LoVo (cell line): ENCODE measurements at places on chromosomes 7 and 10.

- no peak for DNase-seq
These were observed 50.4 kb upstream of the C7orf33 start for GRCh38 chr7:148540041-148540738.

GRCh38 chr7:3927446-3928110 lies 626.5 kb downstream of the SDK1 start:
- DNase-seq = no peak

GRCh38 chr10:117663750-117664149 lies 121.2 kb downstream of the EMX2 start:
- DNase-seq = no peak

GRCh38 chr7:159125955-159126270 lies 18.8 kb downstream of the VIPR2 start:
- DNase-seq = no peak

DNA sequence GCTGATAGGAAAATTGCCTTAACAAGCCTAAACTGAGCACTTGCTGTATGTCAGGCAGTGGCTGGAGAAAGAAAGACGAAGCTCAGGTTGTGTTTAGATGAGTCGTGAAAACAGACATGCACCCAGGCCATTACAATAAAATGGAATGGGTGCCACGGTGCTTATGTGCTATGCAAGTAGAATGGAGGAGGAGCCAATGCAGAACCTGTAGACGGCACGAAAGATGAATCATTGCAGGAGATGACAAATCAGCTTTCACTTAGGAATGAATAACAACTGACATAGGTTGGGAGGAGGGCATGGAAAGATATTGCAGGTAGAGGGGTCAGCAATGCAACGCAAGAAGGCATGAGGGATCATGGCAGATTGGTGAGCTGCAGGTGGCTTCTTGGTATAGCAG lies 61.2 kb upstream of the ARHGAP21 start:
- DNase-seq = no peak

GRCh38 chr7:114825423-114825951 lies 96.4 kb upstream of the MDFIC start:
- DNase-seq = no peak
